ENCODE measurements at places on chromosomes 1 and 21.

DNA sequence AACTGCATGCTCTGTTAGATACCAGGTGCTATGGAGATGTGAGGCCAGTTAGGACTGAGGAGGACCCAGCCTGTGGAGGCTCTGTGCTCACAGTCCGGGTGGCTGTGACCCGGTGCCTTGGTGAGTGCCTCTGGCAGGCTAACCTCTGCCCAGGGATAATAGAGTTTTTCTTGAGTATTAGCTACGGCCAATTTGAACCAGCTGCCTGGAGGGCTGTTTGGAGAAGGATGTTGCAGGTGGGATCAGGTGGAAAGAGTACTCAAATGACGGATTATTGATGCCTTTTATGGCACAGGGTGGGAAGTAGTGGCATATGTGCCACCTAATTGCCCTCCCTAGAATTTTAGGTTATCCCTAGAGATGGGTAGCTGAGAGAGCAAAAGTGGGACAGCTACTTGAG lies 182.7 kb downstream of the GRIK3 start:
- DNase-seq: peak; percentile 35

- no peak for DNase-seq
Observed at GRCh38 chr1:79373481-79374125, 367.1 kb upstream of the ADGRL4 start.

GRCh38 chr1:90133133-90133532 lies 138.2 kb downstream of the ZNF326 start:
- DNase-seq: no peak

- DNase-seq: no peak
Observed at GRCh38 chr21:20334585-20334984, 663.6 kb upstream of the NCAM2 start.

DNA sequence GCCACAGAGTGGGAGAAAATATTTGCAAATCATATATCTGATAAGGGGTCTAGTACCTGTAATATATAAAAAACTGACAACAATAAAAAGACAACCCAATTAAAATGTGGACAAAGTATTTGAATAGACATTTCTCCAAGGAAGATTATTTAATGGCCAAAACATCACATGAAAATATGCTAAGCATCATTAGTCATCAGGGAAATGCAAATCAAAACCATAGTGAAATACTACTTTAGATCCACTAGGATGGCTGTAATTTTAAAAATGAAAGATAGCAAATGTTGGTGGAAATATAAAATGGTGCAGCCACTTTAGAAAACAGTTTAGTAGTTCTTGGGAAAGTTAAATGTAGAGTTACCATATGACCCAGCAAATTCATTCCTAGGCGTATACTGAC lies 118.7 kb upstream of the KIF26B start:
- DNase-seq: no peak
